H9 (cell line): ENCODE measurements at places on chromosomes 7 and 10. TPM values are rescaled to one million over a fixed set of nuclear protein-coding genes. Genes with fewer than 3 reads are reported as not detected.

OR2A42 gene
- not detected in 2 replicates for total RNA-seq

DNA sequence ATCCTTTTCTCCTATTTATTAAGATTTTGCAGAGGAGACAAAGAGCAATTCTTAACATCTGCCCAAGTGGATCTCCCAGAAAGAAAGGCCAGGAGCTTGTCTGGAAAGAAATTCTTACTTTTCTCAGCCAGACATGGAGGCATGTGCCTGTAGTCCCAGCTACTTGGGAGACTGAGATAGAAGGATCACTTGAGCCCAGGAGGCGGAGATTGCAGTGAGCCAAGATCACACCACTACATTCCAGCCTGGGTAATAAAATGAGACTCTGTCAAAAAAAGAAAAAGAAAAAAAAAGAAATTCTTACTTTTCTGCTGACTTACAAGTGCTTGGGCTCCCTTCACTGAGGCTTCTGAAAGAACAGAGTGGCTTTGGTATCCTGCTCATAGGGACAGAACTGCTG, 2.4 kb upstream of the CYP3A43 start:
- no peaks in the 10 kb centered on the region for H3K27me3 ChIP-seq
- no peak overlapping the region for H3K4me3 ChIP-seq
- no peak overlapping the region for H3K27ac ChIP-seq
- no peak for DNase-seq
- no peaks in the 10 kb centered on the region for H3K4me1 ChIP-seq

- peaks cover under 1% of the 10 kb centered on the region; the same call in 1 of the 2 replicates for H3K27me3 ChIP-seq
- no peak for DNase-seq
- no peaks in the 10 kb centered on the region for H3K4me1 ChIP-seq
Measured at GRCh38 chr10:22444219-22444788, 99.0 kb downstream of the SPAG6 start.

- peaks cover 8% of the 10 kb centered on the region for H3K36me3 ChIP-seq
- H3K4me3 ChIP-seq: no peak overlapping the region
- no peak overlapping the region for H3K27ac ChIP-seq
- H3K4me1 ChIP-seq: peaks cover 6% of the 10 kb centered on the region; the same call in 1 of the 2 replicates
- H3K27me3 ChIP-seq: no peaks in the 10 kb centered on the region
Measured at GRCh38 chr7:127955051-127955531, 76.1 kb downstream of the LRRC4 start.
